Activated T-helper 2 cell treated with anti-CD3 and anti-CD28 coated beads, Interferon-gamma antibody, Interleukin-2, Interleukin-4, amounts not matched to agents 10 μg/mL and 5 μg/mL and 100 μg/mL, durations not matched to agents 14 hours and 24 hours and 36 hours (primary cell): ENCODE measurements at places on chromosomes 12 and 14.

GRCh38 chr12:70074510-70074909 is 168.7 kb upstream of the CNOT2 start:
- DNase-seq = no peak
- H3K27me3 ChIP-seq = no peaks in the 10 kb centered on the region
- H3K36me3 ChIP-seq = no peaks in the 10 kb centered on the region
- no peak overlapping the region for H3K4me3 ChIP-seq
- H3K4me1 ChIP-seq = no peaks in the 10 kb centered on the region
- no peak overlapping the region for H3K27ac ChIP-seq

DNA sequence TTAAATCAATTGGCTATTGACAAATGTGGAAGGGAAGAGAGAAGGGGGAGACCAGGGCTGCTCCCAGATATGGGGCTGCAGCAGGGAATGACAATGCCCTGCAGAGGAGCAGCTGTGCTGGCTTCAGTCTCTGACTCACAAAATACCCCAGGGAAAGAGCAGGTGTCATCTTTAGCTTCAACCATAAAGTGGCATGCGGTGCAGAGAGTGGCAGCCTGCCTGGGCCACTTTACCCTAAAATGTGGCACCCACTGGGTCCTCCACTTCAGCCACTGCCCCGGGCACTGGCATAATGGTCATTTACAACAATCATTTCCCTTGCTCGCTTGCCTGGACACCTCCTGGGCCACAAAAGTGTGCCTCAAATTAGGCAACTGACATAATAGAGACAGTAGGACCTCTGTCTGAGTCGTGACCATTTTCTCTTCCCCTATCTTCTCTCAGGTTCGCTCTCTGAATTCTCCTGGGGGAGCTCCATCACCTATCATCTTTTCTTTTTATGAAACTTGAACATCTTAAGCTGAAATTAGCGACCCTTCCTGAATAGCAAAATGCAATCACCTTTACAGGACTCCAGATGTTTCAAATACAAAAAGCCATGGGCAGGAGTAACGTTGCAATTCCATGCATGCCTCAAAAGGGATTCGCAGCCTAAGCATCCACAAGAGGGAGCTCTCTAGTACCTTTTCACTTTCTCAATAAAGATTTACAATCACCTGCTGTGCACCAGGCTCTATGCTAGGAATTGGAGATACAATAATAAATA is 179.9 kb upstream of the ATF7IP start:
- no peak overlapping the region for H3K4me3 ChIP-seq
- DNase-seq = no peak
- H3K27ac ChIP-seq = no peak overlapping the region
- peaks cover 10% of the 10 kb centered on the region for H3K27me3 ChIP-seq

- no peak overlapping the region for H3K4me3 ChIP-seq
- H3K27ac ChIP-seq = no peak overlapping the region
Measured at GRCh38 chr14:54232735-54233134, 164.1 kb upstream of the CDKN3 start.

DNA sequence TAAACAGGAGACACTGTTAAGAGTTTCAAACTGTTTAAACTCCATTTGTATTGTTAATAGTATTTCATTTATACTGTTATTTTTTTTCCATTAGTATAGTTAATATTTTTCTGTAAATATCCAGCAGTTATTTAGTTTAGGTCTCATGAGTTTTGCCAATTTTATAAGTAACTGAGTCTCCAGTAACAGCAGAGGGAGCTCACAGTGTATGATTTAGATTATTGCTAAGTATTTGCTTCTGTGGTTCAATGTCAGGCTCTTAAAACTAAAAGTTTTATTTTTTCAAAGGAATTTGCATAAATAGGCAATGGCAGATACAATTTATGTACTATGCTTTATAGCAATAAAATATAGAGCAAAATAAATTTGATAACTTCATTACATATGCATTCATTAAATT is 209.7 kb downstream of the ATXN7L3B start:
- no peak overlapping the region for H3K4me3 ChIP-seq
- H3K4me1 ChIP-seq = no peaks in the 10 kb centered on the region
- DNase-seq = no peak
- H3K27ac ChIP-seq = no peak overlapping the region

- no peaks in the 10 kb centered on the region for H3K36me3 ChIP-seq
- no peak for DNase-seq
- H3K4me1 ChIP-seq = no peaks in the 10 kb centered on the region
- no peaks in the 10 kb centered on the region for H3K27me3 ChIP-seq
- no peak overlapping the region for H3K4me3 ChIP-seq
Measured at GRCh38 chr14:88312257-88312656, 10.8 kb downstream of the KCNK10 start.

- no peak overlapping the region for H3K4me3 ChIP-seq
- peaks cover 2% of the 10 kb centered on the region for H3K27me3 ChIP-seq
- peaks cover 14% of the 10 kb centered on the region for H3K4me1 ChIP-seq
- H3K27ac ChIP-seq = no peak overlapping the region
- DNase-seq = no peak
- H3K36me3 ChIP-seq = peaks cover 2% of the 10 kb centered on the region
Measured at GRCh38 chr12:90940872-90941499, 14.0 kb downstream of the CCER1 start.

DNA sequence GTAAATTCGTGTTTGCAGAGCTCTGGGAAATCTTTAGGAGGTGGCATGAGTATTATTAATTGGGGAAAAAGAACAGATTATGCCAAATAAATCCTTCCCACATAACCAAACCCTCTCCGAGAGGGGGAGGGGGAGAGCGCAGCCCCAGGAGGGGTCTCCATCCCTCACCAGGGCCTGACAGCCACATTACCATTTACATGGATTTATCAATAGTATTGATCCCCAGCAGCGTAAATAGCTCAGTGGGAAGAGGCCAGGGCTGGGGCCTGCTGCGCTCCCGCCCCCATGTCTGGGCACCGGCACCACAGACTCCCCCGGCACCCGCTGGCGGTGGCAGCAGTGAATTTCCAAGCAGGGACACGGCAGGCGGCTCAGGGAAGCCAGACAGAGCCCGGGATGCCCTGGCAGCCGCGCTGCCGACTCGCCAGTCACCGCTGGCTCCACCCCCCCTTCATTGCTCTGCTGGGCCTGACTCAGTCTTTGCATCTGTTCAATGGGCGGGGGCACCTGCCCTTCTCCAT is 2.4 kb downstream of the NCOR2 start:
- H3K27me3 ChIP-seq = peaks cover 3% of the 10 kb centered on the region
- no peak overlapping the region for H3K27ac ChIP-seq
